Lower lobe of right lung (tissue), 2 donors: ENCODE measurements at places on chromosomes 16 and 17. TPM values are rescaled to one million over a fixed set of nuclear protein-coding genes. Genes with fewer than 3 reads are reported as not detected.

DNA sequence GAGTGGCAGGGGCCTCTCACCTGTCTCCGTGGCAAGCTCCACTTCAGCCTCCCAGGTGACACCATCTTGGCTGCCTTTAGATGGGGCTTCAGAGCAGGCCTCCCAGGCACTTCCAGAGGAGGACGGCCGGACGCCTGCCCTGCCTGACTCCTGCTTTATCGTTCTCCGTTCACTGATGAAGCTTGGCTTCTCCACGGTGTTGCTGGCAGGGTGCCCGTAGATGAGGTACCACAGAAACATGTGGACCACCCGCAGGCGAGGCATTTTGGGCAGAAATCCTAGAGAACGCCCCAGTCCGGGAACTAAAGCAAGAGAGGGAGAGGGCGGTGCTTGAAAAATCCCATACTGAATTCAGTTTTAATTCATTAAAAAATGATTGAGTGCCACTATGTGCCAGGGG is 54.5 kb downstream of the GTF3C1 start:
- DNase-seq: no peak

The SLC38A8 gene
- total RNA-seq: not detected

GRCh38 chr16:12781777-12782176 is 21.9 kb downstream of the CPPED1 start:
- DNase-seq: no peak

The KRT17 gene
- total RNA-seq: 2.6 TPM

The GRB7 gene
- total RNA-seq: 34.5 TPM

- DNase-seq: no peak
Observed at GRCh38 chr17:36717088-36717487, 115.7 kb downstream of the MRM1 start.

DNA sequence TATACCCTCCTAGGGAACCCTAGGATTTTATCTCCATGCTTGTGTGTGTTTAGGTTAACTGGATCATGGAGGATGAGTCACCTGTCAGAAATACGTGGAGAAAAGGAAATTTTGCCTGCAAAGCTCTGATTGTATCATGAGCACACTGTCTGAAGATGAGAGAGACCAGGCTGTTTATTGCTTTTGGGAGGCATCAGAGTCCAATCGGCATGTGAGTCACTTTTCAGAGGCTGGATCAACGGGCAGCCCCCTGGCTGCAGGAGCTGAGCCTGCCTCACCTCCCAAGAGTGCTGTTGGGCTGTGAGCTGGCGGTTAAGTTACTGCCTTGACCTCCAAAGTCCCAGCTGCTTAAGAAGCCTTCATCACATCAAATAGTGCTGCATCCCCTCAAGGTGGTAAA is 41.5 kb upstream of the MED9 start:
- peak; percentile 14 for DNase-seq

- no peak for DNase-seq
Observed at GRCh38 chr16:67471758-67472384, 9.1 kb downstream of the ATP6V0D1 start.

- no peak for DNase-seq
Observed at GRCh38 chr16:12096157-12096777, 119.7 kb downstream of the SNX29 start.

The DNAI2 gene
- 6.2 TPM for total RNA-seq

- DNase-seq: no peak
Observed at GRCh38 chr17:69734656-69735055, 320.2 kb downstream of the MAP2K6 start.

DNA sequence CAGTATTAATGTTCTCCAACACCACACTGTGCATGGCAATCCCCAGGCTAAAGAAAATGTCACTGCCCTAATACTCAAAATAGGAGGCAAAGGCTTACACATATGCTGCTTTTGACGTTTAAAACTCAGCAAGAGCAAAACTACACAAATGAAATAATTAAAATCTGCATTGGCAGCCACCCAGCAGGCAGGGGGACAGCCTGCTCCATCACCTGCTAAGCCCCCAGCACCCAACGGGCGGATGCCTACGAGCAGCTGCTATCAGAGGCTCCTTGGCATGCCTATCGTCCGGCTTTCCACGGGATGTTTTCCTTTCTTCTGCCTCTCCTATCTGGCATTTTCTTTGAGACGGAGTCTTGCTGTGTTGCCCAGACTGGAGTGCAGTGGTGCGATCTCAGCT is 337.5 kb downstream of the SOX9 start:
- DNase-seq: no peak

The TERB1 gene
- total RNA-seq: not detected

The SEPTIN12 gene
- total RNA-seq: not detected

- DNase-seq: no peak
Observed at GRCh38 chr16:27253526-27253930, 15.0 kb downstream of the NSMCE1 start.

DNA sequence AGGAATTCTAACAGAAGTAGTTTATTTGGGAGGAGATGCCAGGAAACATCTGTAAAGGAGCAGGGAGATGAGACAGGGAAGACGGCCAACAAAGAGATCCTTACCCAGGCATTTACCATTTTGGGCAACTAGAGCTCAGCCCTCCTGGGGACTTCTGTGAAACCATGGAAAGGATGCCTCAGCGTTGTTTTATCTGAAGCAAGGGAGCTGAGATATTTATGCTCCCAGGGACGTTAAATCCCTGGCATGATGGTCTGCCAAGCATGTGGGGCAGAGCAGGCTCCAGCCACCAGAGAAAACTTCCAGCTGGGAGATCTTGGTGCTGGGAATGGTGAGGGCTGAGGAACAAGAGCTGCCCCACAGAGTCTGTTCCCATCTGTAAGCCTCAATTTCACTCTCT is 114.8 kb upstream of the FOXF1 start:
- no peak for DNase-seq

The TRAP1 gene
- total RNA-seq: 51.8 TPM

The PRKCB gene
- total RNA-seq: 24.1 TPM

GRCh38 chr17:41345992-41346391 is 4.6 kb downstream of the KRT33A start:
- no peak for DNase-seq

The IL17C gene
- total RNA-seq: not detected

DNA sequence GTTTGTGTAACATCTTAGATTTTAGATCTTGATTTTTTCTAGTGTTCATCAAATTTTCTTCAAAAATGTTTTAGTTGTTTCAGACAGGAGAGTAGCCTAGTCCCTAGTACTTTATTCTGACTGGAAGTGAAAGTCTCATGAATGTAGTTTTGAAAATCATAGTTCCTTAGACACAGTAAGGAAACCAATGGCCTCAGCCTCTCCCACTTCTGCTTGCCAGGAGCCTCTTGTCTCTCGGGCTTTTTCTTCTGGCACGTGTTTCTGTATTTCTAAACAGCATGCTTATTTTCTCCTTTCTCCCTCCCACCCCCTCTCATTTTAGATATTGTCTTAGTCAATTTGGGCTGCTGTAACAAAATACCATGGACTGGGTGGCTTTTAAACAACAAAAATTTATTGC is 9.8 kb downstream of the SLFN5 start:
- no peak for DNase-seq

The TBC1D3K gene
- total RNA-seq: not detected

The CDYL2 gene
- 14.7 TPM for total RNA-seq

GRCh38 chr16:16080465-16081065 is 131.1 kb downstream of the ABCC1 start:
- no peak for DNase-seq

- no peak for DNase-seq
Observed at GRCh38 chr17:6070913-6071511, 833 bp downstream of the WSCD1 start.

DNA sequence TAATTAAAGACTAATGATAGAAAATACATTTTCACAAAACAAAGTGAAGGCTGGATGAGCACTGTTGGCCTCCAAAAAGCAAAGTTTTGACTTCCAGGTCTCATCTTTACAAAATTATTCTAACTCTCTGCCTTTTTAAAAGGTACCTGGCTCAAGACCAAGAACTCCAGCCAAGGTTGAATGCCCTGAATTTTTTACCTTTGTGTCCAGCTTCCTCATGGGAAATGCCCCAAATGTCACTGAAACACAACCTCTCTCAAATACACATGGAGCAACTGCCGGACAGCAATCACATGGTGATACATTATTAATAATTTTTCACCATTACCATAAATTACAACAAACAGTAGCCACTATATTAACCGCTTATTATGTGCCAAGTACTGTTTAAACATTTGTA is 32.2 kb downstream of the ADAMTS18 start:
- no peak for DNase-seq

DNA sequence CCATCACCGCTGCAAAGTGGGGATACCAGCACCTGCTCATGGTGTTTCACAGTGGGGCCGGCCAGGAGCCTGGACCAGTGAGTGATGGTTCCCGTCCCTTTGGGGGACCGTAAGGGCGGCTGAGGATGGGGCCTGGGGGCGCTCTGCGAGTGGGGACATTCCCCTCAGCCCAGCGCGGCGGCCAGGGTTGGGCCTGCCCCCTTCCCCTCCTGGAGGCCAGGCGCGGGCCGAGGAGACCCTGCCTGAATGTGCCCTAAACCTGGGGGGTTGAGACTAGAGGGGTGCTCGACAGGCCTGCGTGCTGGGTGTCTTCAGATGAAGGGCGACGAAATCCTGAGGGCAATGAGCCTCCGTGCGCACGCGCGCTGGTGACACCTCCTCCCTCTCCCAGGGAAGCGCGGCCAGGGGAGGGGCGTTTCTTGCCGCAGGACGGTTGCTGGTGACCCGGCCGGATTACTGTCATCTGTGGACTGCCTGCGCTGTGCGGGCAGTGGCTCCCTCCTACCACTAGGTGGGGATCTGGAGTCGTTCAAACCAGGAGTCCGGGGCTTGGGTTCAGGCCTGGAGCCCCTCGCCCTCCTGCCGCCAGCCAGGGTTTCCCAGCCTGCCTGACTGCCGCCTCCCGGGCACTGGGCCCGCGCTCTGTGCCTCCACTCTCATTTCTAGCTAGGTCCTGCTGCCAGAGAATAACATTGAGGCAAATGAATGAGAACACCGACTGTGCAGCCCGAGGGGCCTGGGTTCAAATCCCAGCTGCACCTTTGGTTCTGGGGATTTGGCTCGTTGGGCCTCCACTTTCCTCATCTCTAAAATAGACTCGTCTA is 17.1 kb downstream of the TBX2 start:
- DNase-seq: peak; percentile 90

- no peak for DNase-seq
Observed at GRCh38 chr16:13168091-13168572, 266.7 kb downstream of the SHISA9 start.

DNA sequence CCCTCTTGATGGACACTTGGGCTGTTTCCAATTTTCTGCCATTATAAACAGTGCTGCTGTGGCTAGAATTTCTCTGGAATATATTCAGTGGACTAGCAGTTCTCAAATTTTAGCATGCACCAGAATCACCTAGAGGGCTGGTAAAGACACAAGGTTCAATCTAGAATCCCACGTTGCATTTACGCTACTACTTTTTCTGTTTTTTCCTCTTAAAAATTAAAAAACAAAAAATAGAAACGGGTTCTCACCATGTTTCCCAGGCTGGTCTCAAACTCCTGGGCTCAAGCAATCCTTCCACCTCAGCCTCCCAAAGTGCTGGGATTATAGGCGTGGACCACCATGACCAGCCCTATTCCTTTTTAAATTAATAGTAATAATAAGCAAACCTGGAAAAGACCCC is 14.5 kb upstream of the PRM1 start:
- DNase-seq: no peak

The ADAMTS18 gene
- 0.09 TPM for total RNA-seq

GRCh38 chr17:70405492-70406220 is 236.3 kb downstream of the KCNJ2 start:
- DNase-seq: no peak

The ACACA gene
- 132 TPM for total RNA-seq

GRCh38 chr17:4898927-4899326 is 409 bp upstream of the C17orf107 start:
- no peak for DNase-seq

GRCh38 chr16:85844786-85845185 is 45.3 kb downstream of the COX4I1 start:
- no peak for DNase-seq

The ZG16 gene
- total RNA-seq: not detected

DNA sequence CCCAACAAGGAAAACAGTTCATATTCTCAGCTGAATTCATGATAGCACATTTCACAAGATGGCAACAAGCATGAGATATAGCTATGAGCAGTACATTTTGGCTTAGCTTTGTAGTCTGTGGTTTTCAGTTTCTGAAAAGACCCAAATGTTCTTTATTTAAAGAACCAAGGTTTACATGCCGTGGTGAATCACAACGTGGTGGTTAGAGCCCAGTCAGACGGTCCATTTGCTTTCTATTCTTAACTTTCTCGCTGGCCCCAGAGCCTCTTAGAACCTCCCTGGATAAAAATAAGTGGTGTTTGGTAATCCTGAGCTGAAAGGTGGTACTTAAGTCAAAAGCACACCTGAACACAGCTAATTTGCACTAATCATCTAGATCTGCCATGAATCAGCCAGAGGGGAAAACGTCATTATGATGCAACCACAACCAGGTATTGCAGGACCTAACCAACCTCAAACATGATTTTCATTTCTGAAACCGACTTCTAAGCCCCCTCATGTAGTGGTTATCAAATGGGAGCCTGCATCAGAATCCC is 18.6 kb upstream of the HAPSTR1 start:
- DNase-seq: no peak

DNA sequence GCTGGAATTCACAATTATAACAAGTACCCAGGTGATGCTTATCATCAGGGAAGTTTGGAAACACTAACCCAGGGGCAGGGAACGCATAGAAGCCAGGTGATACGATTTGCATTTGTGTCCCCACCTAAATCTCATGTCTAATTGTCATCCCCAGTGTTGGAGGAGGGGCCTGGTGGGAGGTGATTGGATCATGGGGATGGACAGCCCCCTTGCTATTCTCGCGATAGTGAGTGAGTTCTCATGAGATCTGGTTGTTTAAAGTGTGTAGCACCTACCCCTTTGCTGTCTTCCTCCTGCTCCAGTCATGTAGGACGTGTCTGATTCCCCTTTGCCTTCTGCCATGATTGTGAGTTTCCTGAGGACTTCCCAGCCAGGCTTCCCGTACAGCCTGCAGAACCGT is 276.3 kb downstream of the UTP18 start:
- no peak for DNase-seq

- DNase-seq: no peak
Observed at GRCh38 chr17:37740915-37741314, 3.9 kb downstream of the HNF1B start.

GRCh38 chr17:16251043-16251442 is 34.0 kb downstream of the PIGL start:
- DNase-seq: no peak

The REXO5 gene
- 4.7 TPM for total RNA-seq

The ITGB3 gene
- total RNA-seq: 10.5 TPM

The TBC1D3I gene
- total RNA-seq: 1.1 TPM
